ENCODE measurements at places on chromosomes 7 and 10.
A peak's percentile ranks its signal among the peaks of the same experiment; 100 is the strongest.

DNA sequence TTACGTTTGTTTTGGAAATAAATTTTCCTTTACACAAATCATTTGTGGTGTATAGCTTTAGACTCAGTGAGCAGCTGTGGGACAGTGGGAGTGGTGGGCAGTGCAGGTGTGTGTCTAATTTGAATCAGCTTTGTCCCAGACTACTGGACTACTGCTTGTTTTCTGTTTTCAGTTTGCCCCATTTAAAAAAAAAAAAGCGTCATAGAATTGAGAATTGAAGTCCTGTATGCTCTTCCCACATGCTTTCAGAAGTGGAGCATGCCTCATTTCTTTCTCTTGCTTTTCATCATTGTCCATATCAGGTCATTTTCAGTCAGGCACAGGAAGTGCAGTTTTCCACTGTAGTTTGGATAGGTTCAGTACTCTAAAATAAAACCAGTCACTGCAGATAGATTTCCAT lies 66.1 kb downstream of the SHH start:
- DNase-seq = no peak

- DNase-seq = no peak
These were observed 185.4 kb downstream of the TPK1 start for GRCh38 chr7:144650439-144650838.

GRCh38 chr7:156892821-156893706 lies at the start of gene LMBR1:
Gene LMBR1 (minus strand): TSS chr7:156893183. CDS start chr7:156892993, 190 bp downstream.
- peak; percentile 93 for DNase-seq

- DNase-seq = no peak
These were observed 37.3 kb upstream of the SLC29A3 start for GRCh38 chr10:71281646-71282322.

GRCh38 chr10:4609251-4609650 lies 216.8 kb upstream of the AKR1E2 start:
- DNase-seq = no peak

GRCh38 chr10:74771054-74771453 lies 55.3 kb upstream of the KAT6B start:
- no peak for DNase-seq

GRCh38 chr10:52194191-52194590 lies 119.9 kb upstream of the DKK1 start:
- no peak for DNase-seq

- no peak for DNase-seq
These were observed 10.4 kb upstream of the TRIM8 start for GRCh38 chr10:102633848-102634247.

DNA sequence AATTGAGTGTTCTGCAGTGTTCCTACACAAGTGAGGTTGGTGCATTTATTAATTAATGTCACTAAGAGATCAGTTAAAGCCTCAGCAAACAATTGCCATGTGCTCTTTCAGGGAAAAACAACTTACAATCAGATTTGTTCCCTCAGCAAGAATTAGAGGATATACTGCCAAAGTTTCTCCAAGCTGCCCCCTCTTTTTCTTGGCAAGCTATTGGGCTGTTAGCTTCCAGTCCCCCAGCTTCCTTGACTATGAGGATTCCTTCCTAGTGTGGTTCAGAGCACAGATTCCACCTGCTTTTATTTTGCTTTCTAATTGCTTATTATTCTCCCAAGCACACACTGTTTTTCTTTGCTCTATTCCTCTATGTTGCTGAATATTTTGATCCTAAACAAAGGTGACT lies 112.7 kb downstream of the RBM20 start:
- no peak for DNase-seq

DNA sequence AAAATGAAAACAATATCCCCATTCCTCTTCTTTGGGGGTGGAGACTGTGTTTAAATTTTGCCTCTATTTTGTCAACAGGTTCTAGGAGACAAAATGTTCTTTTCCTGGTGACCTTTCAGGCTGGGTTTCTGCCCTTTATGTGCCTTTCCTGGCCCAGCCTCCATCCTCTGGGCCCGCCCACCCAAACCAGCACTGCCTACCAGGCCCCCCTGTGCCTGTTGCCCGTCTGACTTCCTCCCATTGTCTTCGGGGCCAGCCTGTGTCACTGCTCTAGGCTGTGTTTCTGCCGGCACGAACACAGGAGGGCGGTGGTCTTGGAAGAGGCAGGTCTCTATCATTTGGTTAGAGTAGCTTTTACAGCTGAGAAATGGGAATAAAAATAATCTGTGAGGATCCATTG lies 13.9 kb downstream of the TSPAN14 start:
- DNase-seq = peak; percentile 51

DNA sequence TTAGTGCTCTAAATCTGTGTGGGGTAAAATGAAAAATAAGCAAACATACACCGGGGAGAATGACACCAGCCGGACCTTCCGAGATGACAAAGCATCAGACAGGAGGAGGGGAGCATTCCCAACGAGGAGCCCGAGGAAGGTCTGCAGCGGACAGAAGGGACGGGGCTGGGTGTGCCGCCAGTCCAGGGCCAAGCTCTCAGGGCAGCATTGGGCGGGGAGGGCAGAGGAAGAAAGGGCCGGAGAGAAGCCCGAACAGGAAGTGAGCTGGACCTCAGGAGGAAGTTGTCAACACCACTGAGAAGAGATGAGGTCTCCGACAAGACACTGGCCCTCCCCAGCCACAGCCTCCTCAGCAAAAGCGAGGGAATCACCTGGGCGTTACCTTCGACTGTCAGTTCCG lies 182.6 kb upstream of the RNF32 start:
- no peak for DNase-seq

DNA sequence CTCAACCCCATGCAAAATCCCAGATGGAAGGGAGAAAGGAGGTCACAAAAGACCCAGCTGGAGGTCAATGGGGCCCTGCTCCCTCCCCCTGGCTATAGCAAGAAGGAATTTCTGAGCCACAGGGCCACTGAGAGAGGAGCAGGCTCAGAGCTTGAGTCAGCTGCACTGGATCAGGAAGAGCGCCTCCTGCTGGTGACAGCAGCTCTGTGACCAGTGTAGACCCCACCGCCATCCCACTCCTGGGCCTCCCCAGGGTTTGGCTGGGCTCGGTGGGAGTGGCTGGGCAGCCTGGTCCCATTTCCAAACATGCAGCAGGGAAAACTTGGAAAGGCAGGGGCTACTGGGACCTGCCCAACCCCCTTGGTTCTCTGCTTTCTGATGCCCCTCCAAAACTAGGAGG lies 31.5 kb upstream of the PRLHR start:
- no peak for DNase-seq

- no peak for DNase-seq
These were observed 448 bp upstream of the PTER start for GRCh38 chr10:16436367-16436757.

GRCh38 chr7:76272851-76273497 lies 29.5 kb upstream of the HSPB1 start:
- DNase-seq = no peak

DNA sequence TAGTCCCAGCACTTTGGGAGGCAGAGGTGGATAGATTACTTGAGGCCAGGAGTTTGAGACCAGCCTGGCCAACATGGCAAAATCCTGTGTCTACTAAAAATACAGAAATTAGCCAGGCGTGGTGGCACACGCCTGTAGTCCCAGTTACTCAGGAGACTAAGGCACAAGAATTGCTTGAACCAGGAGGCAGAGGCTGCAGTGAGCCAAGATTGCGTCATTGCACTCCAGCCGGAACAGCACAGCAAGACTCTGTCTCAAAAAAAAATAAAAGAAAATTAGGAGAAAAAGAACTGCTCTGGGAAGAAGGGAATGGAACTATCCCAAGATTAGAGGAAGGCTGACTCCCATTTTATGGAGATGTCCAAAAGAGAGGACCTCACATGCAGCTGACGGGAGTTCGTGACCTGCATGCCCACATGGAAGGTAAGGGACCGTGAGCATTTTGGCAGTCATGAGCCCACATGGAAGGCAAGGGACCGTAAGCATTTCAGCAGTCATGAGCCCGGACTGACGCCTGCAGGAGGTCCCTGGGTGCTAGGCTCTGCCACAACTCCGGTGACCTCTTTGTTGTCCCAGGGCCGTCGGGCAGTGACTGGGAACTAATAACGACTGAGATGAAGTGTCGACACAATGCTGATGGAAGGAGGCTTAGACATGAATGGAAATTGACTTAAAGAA lies 18.6 kb upstream of the GTPBP4 start:
- no peak for DNase-seq

GRCh38 chr10:13993673-13994089 lies 337.0 kb downstream of the FRMD4A start:
- DNase-seq = no peak

GRCh38 chr10:45180946-45181875 lies 134.2 kb downstream of the OR13A1 start:
- DNase-seq = no peak

GRCh38 chr7:112167147-112167546 lies 39.1 kb downstream of the DOCK4 start:
- DNase-seq = no peak

GRCh38 chr7:18530224-18531179 lies 35.0 kb downstream of the HDAC9 start:
- no peak for DNase-seq

- DNase-seq = no peak
These were observed 118.0 kb upstream of the PRSS58 start for GRCh38 chr7:142375710-142376313.

DNA sequence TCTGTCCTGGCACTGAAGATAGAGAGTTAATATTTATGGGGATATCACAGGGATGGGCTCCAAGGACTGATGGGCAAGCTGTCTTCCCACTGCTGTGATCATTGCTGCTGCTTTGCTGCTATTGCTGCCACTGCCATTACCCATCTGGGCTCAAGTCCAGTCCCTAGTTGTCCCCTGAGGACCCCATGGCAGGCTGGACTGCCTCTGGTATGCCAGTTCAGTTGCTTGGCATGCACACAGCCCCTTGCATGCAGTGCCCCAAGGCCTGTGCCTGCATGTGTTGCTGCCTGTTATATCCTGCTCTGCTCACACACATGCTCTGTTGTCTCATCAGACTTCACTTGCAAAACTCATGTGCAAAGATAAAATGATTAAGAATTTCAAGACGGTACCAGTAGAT lies 109.5 kb downstream of the ADRA2A start:
- DNase-seq = no peak

GRCh38 chr10:51327432-51327831 lies 253.1 kb downstream of the PRKG1 start:
- no peak for DNase-seq

Data from left colon (tissue), 2 donors.